NCI-H226 (cell line): ENCODE measurements at places on chromosomes 3 and 15.
A peak's percentile ranks its signal among the peaks of the same experiment; 100 is the strongest.

GRCh38 chr3:50972029-50972428 lies 297.3 kb downstream of the DOCK3 start:
- no peak for DNase-seq

GRCh38 chr3:74331711-74332110 lies 282.7 kb downstream of the CNTN3 start:
- no peak for DNase-seq

- DNase-seq: no peak
Measured at GRCh38 chr3:117217355-117217754, 507.8 kb downstream of the TUSC7 start.

DNA sequence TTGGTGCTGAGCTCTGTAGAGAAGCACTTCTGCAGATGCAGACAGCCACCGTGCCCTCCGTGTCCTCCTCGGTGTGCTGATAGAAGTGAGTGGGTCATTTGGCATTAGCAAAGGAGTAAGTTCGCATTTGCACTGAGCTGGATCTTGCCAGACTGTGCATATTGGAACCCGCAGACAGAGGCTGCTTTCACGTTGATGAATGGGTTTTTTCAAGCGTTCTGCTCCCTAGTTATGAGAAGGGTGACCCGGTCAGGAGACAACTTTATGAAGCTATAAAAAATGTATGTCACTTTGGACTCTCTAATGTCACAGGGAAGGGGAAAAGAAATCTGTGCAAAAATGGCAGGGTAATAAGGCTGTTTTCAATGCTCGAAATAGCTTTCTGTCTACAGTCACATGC lies 739.4 kb downstream of the MCTP2 start:
- no peak for DNase-seq

DNA sequence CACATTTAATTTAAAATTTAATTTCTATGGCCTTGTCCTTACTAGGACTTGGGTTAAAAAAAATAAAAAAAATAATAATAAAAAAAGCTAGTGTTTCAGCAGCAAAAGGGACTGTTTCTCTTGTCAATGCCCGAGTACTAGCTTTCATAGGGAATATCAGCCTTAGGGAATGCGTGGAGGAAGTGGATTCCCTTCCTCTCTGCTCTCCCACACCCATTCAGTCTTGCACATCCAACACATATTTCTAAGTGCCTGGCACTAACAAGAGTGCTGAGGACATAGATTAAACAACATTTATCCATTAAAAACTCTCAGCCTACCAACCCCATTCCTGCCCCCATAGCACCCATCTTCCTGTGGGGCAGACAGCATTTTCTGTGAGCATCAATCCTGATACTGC lies 6.2 kb downstream of the ZNF385D start:
- peak; percentile 44 for DNase-seq

DNA sequence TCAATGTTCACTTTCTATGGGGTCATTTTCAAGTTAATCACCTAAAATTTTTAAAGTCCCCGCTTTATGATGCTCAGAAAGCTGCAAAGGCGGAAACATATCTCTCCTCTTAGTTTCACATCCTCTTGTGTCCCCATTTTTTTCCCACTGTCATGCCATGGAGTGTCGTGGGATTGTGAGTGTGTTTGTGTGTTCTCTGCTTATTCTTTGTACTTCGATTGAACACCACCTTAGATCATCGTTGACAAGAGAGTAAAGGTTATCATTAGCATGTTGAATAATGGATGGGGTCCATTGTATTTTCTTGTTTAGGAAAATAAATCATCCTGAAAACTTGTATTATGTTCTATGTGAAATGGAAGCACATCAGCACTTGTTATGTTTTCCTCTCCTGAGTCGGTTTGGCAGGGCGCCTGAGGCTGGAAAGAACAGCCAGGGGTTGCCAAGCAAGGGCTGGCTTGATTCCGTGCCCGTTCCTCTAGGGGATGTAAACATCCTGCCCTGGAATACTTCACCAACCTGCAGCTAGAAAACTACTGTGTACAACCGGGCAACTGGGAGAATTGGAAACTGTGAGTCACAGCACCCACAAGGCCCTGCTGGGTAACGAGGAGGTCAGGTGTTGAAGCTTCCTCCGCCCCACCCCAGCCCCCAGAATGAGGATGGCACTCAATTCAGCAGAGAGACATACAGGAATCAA lies 67.2 kb downstream of the EIF4E3 start:
- DNase-seq: peak; percentile 93

GRCh38 chr3:160980740-160981139 lies 124.4 kb downstream of the B3GALNT1 start:
- DNase-seq: no peak

DNA sequence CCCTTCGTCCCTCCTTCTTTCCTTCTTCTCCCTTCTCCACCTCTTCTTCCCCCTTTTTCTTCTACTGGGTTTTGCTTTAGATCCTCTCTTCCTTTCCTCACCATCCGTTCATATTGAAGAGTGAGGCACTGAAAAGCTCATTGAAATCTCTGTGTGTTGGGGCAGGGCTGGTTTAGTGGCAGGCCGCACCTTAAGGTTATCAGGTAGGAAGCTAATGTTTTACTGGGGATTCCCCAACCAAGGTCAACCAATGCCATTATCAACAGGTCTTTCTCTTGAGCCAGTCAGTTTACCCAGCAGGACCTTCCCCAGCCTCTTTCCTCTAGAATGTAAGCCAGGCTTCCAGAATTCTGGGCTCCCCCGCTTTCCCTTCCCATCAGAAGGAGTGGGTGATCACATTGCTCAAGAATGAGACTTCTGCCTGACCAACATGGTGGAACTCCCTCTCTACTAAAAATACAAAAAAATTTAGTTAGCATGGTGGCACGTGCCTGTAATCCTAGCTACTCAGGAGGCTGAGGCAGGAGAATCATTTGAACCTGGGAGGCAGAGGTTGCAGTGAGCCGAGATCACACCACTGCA lies 11.5 kb upstream of the VPS8 start:
- DNase-seq: peak; percentile 23

DNA sequence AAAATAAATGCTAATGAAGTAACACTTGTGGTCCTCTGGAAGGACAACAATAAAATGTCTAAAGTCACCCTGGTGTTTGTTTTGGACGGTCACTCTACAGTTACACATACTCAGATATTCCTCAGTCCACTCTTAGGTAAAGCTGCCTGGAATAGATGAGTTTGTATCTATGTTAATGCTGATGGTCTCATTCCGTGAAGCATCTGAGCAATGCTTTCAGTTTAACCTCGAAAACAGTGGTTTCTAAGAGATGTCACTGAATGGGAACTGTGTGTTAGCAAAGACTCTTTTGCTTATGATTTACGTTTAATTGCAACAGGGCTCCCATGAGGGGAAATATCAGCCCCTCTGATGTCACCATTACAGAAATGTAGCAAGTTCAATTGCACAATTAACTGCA lies 49.1 kb downstream of the FBN1 start:
- no peak for DNase-seq

DNA sequence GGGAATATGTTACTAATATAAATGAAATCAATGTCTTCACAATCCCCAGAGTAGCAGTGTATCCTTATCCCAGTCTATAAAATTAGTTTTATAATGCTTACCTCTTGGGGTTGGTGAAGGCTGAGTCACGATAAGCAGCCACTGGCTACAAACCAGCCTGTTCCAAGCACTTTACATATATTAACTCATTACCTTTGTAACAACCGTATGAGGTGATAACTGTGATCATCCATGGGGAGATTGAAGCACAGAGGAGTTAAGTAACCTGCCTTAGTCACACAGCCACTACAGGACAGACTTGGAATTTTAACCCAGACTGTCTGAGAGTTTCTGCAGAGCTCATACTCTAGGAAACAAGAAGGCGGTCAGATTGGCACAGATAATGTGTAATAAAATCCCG lies 43.3 kb upstream of the MITF start:
- no peak for DNase-seq

DNA sequence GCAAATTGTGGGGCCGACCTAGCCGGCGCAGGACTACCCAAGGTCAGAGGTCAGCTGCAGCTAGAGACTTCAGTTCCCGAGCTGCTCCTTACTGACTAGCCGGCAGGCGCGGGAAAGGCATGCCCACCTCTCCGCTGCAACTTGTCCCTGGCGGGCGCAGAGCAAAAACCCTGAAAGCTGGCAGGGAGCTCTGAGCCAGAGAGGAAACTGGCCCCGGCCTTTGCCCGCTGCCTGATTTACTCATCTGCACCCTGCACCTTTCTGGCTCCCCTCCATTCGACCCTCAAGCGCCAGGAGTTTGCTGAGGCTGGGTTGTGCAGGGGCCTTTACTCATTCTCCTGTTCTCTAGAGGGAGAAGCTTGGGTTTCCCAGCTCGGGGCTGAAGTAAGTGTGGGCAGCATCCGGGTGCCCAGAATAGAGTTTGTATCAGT lies 1.5 kb downstream of the ZIC4 start:
- DNase-seq: no peak

DNA sequence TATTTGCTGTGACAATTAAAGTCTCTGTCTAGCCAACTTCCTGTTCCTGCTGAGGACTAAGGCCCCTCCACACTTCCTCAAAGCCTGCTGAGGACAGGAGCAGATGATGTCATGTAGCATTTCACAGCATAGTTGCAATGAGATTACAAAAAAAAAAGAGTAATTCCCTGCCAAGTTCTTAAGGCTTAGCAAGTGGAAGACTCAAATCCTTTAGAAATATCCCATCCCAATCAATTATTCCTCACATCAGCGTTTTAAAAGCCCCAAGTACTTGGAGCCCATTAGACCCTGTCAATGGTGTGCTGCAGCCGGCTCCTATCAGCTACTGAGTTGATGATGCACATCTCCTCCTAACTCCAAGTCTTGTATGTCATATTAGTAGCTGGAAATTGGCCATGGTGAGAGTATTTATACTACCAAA lies 51.7 kb downstream of the TRANK1 start:
- peak; percentile 49 for DNase-seq

DNA sequence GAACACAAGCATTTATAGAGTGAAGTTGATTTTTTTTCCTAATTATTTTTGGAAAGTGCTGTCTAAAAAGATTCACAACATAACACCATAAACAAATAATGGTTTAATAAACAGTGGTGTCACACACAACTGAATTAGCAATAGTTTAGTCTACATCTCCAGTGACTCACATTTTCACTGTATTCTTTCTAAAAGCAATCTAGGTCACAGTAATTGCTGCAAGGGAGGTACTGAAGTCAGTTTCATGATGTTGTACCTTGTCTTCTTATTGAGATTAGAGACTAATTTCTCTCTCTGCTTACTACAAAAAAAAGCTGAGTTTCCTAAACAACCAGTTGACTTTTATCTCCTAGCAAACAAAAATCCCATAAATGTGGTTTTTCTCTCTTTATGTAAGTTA lies 29.6 kb downstream of the PLSCR4 start:
- DNase-seq: no peak

- DNase-seq: no peak
Measured at GRCh38 chr3:153885359-153885758, 235.8 kb upstream of the ARHGEF26 start.

DNA sequence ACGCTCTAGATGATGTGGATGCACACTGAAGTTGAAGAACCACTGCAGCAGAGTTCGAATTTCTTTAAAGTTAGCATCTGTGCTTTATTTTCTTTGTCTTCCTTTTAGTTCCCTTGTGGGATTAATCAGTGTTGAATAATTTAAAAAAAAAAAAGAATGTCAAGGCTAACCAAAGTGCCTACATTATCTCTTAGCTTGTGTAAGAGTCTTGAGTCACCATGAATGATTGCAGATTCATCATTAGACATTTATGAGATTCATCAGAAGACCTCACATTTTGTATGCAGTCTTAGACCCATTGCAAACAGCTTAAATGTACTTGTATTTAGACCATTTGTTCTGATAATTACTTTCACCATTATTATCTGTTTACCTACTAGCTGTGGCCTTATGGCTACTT lies 182.2 kb downstream of the FNDC3B start:
- peak; percentile 74 for DNase-seq

DNA sequence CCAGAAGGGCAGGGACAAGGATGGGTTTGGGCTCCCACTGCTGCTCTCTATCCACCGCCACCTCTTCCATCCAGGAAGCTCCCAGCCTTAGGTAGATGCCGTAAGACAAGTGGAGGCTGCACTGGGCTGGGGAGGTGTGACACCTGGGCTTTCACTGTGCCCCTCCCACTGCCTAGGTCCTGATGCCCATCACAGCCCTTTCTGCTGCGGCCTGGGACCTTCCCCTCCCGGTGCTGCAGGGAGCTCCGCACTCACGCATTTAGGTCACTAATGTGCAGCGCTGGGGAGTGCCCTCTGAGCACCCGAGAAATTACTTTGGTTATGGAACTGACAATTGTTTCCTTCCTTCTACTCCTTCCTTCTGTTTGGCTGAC lies 850 bp downstream of the LTF start:
- DNase-seq: no peak

GRCh38 chr15:71325481-71325880 lies 210.2 kb downstream of the THSD4 start:
- DNase-seq: no peak

DNA sequence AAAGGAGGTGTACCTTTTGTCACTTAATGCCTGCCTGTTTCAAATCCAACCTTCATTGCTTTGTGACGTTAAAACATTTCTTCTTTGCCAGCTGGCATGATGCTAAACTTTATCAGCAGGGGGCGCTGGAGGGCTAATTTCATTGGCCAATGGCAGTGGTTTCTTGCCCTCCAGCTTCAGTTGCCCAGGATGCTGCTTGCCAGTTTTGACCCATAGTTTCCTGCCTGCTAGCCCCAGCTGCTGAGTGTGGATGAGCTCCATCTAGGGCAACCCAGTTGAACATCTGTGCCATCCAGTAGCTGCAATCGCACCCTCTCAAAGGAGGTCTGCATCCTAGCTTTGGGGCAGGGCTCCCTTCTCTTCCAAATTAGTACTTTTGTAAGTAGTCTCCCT lies 22.1 kb downstream of the ACKR2 start:
- peak; percentile 53 for DNase-seq

- DNase-seq: no peak
Measured at GRCh38 chr3:168974617-168975403, 688.7 kb downstream of the MECOM start.

DNA sequence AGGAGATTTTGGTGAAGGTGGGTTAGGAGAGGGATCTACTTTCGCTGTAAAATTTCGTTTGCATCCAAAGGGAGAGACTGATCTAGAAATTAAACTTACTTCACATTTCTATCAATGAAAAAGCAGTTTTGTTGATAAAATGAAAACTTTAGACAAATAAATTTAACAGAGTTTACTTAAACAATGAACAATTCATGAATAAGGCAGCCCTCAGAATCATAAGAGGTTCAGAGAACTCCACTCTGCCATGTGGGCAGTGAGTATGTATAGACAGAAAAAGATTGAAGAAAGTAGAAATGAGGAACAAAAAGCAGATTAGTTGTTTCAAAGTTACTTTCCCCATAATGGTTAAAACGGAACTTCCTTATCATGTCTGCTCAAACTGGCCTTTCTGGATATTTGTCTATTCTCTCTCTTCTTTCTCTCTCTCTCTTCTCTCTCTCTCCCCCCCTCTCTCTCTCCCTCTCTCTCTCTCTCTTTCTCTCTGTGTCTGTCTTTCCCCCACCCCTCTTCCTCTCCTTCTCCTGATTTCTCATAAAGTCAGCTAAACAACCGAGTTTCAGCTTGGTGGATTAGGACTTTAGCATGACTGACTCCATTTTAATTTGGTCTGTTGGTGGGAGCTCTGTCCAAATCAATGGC lies 248.9 kb downstream of the TJP1 start:
- no peak for DNase-seq

GRCh38 chr3:87694678-87695077 lies 364.1 kb downstream of the CGGBP1 start:
- no peak for DNase-seq
